ENCODE measurements at places on chromosomes 11 and 22. TPM values are rescaled to one million over a fixed set of nuclear protein-coding genes. Genes with fewer than 3 reads are reported as not detected.

GRCh38 chr22:49007013-49007653 is 820.5 kb downstream of the BRD1 start:
- DNase-seq: no peak

DNA sequence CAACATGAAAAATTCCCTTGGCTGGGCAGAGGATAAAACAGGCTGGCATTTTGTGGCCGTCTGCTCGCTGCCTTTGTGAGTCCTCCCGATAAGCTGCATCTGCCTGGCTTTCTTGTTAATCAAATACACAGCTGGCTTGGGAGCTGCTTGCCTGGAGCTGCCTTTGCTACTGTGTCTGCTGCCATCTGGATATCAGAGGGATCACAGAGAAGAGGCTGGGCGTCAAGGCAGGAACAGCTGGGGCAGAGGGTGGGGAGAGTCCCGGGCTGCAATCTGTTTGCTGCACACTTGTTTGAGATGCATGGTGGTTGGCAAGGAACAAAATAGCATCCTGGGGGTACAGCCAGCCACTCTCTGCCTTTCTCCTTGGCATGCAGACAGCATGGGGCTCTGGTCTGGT is 36.0 kb downstream of the COMMD9 start:
- DNase-seq: no peak

DNA sequence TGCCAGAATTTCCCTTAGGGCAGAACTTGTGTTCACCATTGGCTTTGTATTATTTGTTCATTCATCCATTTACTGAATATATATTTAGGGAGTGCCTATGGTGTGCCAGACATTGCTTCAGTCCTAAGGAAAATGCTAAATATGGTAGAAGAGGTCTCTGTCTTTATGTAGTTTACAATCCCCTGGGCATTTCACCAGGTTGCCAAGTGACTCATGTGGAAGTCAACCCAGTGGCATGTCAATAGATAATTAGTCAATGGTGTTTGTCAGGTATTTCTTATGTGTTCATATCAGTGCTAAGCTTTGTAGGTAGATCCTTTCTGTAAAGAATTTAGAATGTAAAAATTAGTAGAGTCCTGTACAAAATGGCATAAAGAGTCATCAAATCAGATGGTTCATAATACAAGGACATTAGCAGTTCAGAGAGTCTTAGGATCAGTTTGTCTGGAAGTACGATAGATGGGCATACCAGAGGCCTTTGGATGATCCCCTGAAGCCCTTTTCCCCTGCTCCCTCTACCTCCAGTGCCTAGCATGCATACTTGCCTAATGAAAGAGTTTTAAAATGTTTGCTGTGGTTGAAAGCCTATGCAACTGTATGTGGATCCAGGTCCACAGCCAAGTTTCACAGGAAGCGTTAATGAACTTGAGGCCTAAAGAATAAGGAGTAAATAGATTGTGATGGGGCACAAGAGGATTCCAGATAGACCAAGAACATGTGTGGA is 58.5 kb upstream of the SESN3 start:
- no peak for DNase-seq

GRCh38 chr11:70578831-70579230 is 180.5 kb downstream of the CTTN start:
- DNase-seq: no peak

Gene OR51B4
- total RNA-seq: not detected

DNA sequence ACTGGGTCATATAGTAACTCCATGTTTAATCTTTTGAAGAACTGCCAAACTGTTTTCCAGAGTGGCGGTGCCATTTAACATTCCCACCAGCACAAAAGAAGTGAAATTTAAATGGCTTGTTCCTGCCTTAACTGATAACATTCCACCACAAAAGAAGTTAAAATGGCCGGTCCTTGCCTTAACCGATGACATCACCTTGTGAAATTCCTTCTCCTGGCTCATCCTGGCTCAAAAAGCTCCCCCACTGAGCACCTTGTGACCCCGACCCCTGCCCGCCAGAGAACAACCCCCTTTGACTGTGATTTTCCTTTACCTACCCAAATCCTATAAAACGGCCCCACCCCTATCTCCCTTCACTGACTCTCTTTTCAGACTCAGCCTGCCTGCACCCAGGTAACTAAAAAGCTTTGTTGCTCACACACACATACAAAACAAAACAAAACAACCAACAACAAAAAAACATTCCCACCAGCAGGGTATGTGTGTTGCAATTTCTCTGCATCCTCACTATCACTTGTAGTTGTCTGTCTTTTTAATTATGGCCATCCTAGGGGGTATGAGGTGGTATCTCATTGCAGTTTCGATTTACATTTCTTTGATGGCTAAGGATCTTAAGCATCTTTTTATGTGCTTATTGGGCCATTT is 109.0 kb downstream of the FAR1 start:
- no peak for DNase-seq

Gene MUC2
- total RNA-seq: not detected

DNA sequence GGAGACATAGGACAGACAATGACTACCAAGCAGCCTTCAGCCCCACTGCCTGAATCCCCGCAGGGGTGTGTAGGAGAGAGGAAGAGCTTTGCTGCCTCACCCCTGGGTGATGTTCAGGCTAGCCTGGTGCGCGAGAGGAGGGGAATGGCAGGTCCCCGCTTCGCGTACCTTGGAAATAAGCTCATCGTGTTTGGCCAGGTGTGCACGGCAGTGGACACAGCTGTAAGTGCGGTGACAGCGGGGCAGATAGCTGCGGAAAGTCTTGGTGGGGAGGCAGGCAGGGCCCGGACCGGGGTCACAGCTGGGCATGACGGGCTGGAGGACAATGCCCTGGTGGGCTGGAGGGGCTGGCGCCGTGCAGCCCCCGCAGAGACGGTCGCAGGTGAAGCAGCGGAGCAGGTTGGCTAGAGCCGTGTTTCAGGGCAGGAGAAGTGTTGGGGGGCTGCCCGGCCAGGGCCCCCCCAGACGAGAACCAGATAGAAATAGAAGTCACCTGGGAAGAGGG is 2.9 kb downstream of the YPEL4 start:
- no peak for DNase-seq

DNA sequence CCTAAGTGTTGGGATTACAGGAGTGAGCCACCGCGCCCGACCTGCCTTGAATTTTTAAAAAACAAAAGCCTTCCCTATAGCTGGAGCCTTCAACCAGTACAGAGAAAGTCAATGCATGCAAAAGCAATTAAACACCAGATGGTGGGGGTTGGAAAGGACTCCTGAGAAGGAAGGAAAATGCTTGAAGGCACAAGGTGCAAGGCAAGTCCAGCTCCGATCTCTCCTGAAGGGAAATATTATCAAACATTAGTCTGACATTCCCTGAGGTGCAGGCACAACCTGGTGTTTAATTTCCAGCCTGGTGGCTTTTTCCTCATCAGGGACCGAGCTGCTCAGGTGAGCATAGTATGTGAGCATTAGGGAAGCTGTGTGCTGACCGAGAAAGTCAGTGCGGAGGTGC is 12.9 kb upstream of the RAPSN start:
- DNase-seq: no peak

- no peak for DNase-seq
Observed at GRCh38 chr11:76577226-76577920, 93.2 kb downstream of the LRRC32 start.

Gene CELSR1
- 2.7 TPM for total RNA-seq

DNA sequence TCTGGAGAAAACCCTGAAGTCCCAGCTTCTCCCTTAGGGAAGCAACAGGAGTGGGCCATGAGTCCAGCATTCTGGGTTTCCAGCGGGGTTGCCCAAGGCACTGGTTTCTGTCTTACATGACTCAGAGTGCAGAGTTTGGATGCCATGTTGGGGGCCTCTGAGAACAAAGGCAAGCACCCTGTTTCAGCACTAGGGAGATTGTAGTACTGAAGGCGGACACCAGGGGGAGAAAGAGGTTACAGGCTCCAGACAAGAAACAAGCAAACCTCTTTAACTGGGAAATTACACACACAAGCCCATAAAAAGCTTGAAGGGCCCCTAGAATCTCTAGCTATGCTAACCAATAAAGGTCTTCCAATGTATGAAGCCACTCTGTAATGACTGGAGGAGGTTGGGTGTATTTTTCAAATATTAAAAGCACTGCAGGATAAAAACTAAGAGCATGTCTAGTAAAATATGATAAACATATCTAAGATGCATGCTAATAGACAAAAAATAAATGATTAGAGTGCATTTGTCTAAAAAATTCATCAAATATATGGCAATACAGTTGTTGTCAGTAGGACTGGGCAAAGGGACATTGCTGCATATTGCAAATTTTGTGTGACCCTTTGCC is 7.1 kb downstream of the MS4A6E start:
- peak; percentile 6 for DNase-seq

Gene SEPTIN3
- 0.23 TPM for total RNA-seq

- no peak for DNase-seq
Observed at GRCh38 chr11:86390487-86390886, 15.8 kb downstream of the CCDC81 start.

GRCh38 chr11:44960200-44960845 is 9.6 kb upstream of the TP53I11 start:
- no peak for DNase-seq

DNA sequence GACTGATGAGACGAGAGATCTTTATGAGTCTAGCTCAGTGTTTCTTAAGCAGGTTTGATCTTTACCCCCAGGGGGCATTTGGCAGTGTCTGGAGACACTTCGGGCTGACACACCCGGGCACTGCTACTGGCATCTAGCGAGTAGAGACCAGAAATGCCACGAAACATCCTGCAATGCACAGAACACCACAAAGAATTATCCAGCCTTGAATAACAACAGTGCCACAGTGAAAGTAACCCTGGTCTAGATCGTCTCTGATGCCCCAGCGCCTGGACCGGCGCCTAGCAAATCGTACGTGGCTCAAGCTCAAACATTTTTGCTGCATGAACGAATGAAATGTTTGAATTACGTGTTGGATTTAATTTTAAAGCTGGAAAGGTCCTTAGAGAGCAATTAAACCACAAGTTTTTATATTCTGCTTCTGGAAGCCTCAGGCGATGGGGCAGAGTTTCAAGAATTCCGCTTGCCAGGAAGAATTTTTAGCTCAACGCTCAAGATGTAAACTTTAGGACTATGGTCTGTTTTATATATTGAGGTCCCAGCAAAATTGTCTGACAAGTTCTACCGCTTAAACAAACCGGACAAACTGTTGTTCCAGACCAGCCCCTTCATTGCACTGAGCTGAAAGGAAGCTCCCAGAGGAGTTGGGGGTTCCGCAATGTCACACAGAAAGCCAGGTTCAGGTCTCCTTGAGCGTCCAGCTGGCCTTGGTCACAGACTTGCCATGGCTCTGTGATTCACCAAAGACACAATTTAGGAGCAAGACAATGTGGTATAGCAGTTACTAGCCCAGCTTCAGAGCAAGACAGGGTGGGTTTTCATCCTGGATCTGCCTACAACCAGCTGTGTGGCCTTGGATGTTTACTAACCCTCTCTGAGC is 44.2 kb upstream of the SMTN start:
- no peak for DNase-seq

Gene MPEG1
- 1.3 TPM for total RNA-seq

Gene FDXACB1
- 6.0 TPM for total RNA-seq

DNA sequence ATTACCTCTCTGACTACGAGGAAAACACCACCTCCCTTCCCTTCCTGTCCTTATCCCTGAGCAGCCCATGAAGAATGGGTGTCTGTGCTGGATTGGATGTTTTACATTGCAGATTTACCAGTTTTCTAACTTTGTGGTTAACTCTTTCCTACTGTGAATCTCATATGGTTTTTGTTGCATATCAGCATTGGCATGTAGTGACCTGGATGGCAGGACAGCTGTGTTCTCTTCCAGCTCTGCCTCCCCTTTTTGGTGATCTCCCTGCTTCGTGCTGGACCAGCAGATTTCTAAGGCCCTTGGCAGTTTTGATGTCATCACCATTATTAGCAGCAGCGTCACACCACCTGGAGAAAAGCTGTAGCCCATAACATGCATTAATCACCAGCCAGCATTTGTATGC is 26.7 kb downstream of the OR6Q1 start:
- DNase-seq: no peak

Gene TMEM9B
- total RNA-seq: 29.4 TPM

DNA sequence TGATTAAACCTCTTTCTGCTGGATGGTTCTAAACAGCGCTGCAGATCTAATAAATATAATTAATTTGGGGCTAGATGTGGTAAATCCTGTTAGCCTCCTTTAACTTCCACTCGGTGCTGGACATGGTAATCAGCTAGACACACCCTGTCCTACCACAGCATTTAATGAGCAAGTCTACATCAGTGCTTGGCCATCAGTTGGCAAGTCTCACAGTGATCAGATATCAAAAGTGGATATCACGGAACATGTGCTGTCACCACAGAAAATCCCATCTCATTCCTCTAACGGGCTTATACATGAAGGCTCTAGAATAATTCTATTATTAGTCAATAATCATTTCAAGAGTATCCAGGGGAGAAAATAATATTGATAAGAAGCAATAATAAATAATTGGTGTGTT is 5.6 kb upstream of the USP28 start:
- no peak for DNase-seq

DNA sequence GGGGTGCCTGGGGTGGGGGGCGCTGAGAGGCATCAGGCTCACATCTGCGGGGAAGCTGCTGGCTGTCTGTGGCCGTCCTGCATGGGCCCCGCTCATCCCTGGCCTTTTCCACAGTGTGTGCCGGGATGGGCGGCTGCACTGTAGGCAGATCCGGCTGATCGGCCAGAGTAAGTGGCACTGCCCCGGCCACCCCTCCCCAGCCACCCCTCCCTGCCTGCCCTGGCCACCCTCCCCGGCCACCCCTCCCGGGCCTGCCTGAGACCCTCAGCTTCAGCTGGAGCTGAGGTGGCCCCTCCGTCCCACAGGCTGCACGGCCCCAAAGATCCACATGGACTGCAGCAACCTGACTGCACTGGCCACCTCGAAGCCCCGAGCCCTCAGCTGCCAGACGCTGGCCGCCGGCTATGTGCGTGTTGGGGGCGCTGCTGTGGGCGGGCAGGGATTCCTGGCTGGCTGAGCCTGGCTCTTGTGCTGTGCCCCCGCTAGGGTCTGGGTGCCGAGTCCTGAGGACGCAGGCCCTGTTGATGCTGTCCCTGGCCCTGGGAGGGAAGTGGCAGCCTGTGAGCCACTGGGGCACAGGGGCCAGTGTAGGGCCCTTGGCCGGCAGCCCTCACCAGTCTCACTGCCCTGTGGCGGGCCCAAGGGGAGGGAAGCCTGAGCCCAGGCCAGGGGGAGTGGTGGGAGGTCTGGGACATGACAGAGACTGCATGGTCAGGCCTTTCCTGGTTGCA is 10.9 kb downstream of the MUC2 start:
- no peak for DNase-seq

GRCh38 chr11:76663912-76664440 is 6.6 kb downstream of the LRRC32 start:
- DNase-seq: no peak

- no peak for DNase-seq
Observed at GRCh38 chr22:29011240-29012100, 50.2 kb downstream of the C22orf31 start.
